ENCODE measurements at places on chromosomes 2 and 18.

GRCh38 chr2:101388232-101388631 lies 929 bp upstream of the CREG2 start:
- no peak for DNase-seq

GRCh38 chr2:51213826-51214225 lies 181.9 kb upstream of the NRXN1 start:
- DNase-seq = no peak

GRCh38 chr2:215862351-215862771 lies 151.0 kb downstream of the MREG start:
- no peak for DNase-seq

GRCh38 chr2:121345887-121346286 lies 60.9 kb upstream of the TFCP2L1 start:
- no peak for DNase-seq

GRCh38 chr2:237774811-237775553 lies 23.6 kb upstream of the RBM44 start:
- peak; percentile 10 for DNase-seq

GRCh38 chr2:30866974-30867373 lies 59.7 kb upstream of the CAPN13 start:
- DNase-seq = no peak

DNA sequence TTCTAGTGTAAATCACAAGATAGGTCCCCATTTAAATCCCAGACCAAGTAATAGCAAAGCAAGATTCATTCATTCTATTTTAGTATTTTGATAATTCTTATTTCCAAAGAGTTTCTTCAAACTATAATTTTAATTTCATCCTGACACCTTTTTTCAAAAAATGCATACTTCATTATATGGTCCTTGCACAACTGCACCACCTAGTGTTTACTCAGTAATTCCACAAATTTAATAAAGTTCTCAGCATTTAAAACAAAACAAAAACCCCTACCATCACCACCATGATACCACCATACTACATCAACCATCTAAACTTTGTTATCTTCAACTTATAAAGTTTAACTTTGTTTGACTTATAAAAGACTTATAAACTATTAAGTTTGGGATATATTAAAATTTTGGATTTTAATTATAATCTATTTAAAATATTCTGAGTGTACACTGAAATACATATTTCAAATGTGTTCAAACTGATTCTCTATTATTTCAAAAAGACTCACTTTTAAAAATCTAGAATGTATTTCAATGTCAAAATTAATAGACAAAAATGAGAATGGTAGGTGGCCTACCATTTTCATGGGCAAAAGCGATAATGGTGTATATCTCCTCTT lies 44.2 kb downstream of the WDPCP start:
- no peak for DNase-seq

DNA sequence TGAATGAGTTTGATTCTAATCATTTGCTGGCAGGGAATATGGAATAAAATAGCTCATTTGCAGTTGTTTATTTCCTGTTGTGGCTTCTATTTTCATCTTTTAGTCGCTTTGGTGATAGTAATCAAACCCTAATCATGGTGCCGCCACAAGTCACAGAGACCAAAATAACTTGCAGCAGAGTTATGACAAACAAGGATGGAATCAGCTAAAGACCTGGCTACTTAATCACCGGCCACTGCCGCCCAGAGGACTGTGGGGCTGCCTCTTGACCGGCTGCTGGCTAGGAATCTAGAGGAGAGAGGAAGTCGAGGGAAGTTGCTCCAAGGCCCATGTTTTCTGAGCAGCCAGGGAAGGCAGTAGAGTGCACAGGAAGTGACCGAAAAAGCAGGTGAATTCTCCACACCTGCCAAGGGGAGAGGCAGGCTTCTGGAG lies 5.1 kb upstream of the SMAD7 start:
- DNase-seq = no peak

DNA sequence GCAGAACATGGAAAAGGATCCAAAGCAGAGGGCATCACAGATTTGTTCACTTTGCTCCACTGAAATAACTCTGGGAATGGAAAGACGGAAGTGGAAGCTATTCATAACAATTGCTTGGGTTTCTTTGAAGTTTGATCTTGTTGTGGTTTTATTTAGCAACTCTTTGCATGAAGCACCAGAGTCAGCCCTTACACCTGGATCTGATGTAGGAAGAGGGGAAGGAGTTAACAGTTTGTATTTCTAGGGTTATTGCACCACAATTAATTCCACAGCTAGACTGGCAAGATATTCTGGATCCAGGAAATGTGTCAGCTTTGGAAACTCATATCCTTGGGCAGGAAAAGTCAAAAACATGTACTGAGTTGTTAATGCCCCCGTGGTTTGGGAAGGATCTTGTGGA lies 1143.4 kb downstream of the CNTNAP5 start:
- DNase-seq = no peak

- no peak for DNase-seq
Measured at GRCh38 chr2:53216805-53217204, 550.8 kb upstream of the CHAC2 start.

GRCh38 chr2:37551783-37552182 lies 119.7 kb downstream of the CDC42EP3 start:
- no peak for DNase-seq

Data from stimulated activated CD4-positive, alpha-beta T cell treated with anti-CD3 and anti-CD28 coated beads, TNF-alpha, amount 100 ng/mL, for 1 hour (primary cell).